ENCODE measurements at places on chromosomes 7 and 10. TPM values are rescaled to one million over a fixed set of nuclear protein-coding genes. Genes with fewer than 3 reads are reported as not detected.

GRCh38 chr10:18261768-18262231, 121.6 kb downstream of the CACNB2 start:
- DNase-seq, result no peak

DNA sequence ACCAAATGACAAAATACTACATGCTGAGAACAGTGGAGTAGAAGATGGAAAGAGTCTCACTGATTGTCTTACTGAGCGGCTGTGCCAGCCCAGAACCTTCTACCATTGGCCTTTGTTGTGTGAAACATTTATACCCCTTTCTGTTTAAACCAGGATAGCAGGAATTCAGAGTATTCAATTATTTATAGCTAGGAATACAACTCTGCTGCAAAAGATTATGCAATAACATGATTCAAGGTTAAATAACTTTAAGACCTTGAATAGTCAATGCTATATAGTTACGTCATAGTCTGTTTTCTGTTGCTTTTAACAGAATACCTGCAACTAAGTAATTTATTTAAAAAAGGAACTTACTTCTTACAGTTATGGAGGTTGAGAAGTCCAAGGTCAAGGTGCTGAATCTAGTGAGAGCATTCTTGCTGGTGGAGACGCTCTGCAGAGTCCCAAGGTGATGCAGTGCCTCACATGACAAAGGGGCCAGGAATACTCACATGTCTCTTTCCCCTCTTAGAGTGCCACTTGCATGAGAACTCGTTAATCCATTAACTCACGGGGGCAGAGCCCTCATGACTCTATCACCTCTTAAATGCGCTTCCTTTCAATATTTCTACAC, 371.8 kb downstream of the MDFIC start:
- no peak for DNase-seq

DNA sequence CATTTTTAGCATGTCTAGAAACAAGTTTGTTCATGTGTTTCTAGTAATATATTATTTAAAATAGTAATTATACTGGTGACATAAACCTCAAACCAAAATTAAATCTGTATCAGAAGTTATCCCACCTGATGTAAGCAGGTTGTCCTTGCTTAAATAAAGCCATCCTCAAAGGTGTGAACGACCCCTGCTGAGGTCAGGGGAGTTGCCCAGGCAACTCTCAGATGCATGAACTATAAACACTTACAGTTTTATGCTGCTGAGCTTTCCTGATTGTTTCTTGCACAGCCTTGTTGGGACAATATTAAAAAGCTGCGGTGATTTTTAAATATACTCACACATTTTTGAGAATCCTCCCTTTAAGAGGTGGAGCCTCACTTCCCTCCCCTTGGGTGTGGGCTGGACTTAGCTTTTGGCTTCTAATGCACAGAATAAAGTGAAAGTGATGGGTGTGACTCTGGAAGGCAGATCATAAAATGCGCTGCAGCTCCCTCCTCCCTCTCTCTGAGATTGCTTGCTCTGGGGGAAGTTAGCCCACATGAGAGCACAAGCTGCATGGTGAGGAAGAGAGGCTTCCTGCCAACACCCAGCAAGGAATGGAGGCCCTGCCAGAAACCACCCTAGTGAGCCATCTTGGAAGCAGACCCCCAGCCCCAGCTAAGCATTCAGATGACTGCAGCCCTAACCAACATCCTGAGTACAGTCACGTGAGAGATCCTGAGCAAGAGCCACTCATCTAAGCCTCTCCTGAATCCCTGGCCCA, 152.7 kb downstream of the SKIDA1 start:
- no peak for DNase-seq

GRCh38 chr10:101710059-101710695, 15.2 kb upstream of the FBXW4 start:
- DNase-seq, result no peak

GRCh38 chr7:28983396-28984190, 25.5 kb upstream of the TRIL start:
- no peak for DNase-seq

GRCh38 chr7:116574025-116574822, 49.4 kb downstream of the CAV1 start:
- no peak for DNase-seq

GRCh38 chr10:132532749-132533560, 4.6 kb upstream of the INPP5A start:
- no peak for DNase-seq

Gene PDE1C
- total RNA-seq, result 1.1 TPM

Gene KCNMA1
- 0.93 TPM for total RNA-seq

Gene KEL
- total RNA-seq, result 1.4 TPM

Gene ADCYAP1R1
- 9.0 TPM for total RNA-seq

Gene GPR37
- total RNA-seq, result 6.0 TPM

All from neural crest cell (in vitro differentiated cells).